Mesothelial cell of epicardium (in vitro differentiated cells): ENCODE measurements at places on chromosomes 7 and 10.

DNA sequence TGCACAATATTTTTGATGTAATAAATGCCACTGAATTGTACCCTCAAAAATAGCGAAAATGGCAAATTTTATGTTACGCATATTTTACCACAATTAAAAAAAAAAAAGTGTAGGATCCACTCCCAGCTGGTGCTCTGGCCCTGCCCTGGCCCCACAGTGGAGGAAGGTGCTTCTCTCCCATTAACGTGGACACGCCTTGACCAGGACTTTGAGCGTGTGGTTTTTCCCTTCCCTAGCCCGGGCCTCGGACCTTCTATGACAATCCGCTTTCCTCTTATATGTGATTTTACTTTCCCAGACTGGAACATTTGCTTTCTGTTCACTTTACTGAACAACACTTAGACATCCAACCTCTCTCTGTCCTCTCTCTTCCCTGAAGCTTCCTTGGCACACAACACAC, 29.7 kb upstream of the OCM start:
- no peak overlapping the region for H3K4me3 ChIP-seq
- DNase-seq: no peak
- no peaks in the 10 kb centered on the region for H3K27me3 ChIP-seq
- peaks cover 2% of the 10 kb centered on the region for H3K4me1 ChIP-seq
- no peak overlapping the region for H3K27ac ChIP-seq

GRCh38 chr10:47268696-47269095, 31.3 kb upstream of the GDF10 start:
- no peaks in the 10 kb centered on the region for H3K36me3 ChIP-seq
- no peaks in the 10 kb centered on the region for H3K4me1 ChIP-seq
- no peak overlapping the region for H3K27ac ChIP-seq
- H3K4me3 ChIP-seq: no peak overlapping the region
- no peak for DNase-seq

GRCh38 chr7:11751807-11752389, 80.1 kb downstream of the THSD7A start:
- H3K36me3 ChIP-seq: no peaks in the 10 kb centered on the region
- H3K27ac ChIP-seq: no peak overlapping the region
- no peak overlapping the region for H3K4me3 ChIP-seq
- H3K4me1 ChIP-seq: peaks cover 2% of the 10 kb centered on the region
- DNase-seq: no peak
- H3K27me3 ChIP-seq: no peaks in the 10 kb centered on the region

- no peaks in the 10 kb centered on the region for H3K36me3 ChIP-seq
- H3K27ac ChIP-seq: peak overlapping the region; percentile 85
- no peak overlapping the region for H3K4me3 ChIP-seq
- H3K27me3 ChIP-seq: no peaks in the 10 kb centered on the region
Observed at GRCh38 chr10:73888514-73888913, 14.2 kb upstream of the CAMK2G start.

DNA sequence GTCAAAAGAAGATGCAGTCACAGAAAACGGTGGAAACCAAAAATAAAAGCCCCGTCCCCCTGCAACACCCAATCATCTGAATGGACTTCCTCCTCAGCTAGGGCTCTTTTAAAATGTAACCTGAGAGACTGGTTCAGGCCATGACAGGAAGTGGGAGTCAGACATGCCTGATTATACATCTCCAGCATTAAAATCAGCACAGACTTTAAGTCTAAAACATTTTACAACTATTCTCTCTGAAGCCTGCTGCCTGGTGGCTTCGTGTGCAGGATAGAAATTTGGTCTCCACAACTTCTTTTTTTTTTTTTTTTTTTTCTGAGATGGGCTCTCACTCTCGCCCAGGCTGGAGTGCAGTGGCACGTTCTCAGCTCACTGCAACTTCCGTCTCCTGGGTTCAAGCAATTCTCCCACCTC, 30.3 kb downstream of the HACD1 start:
- peak overlapping the region; percentile 45 for H3K27ac ChIP-seq
- H3K27me3 ChIP-seq: no peaks in the 10 kb centered on the region
- H3K4me1 ChIP-seq: peaks cover 16% of the 10 kb centered on the region
- DNase-seq: no peak
- peaks cover 1% of the 10 kb centered on the region for H3K36me3 ChIP-seq

GRCh38 chr7:18520450-18521235, 25.1 kb downstream of the HDAC9 start:
- no peaks in the 10 kb centered on the region for H3K27me3 ChIP-seq
- no peaks in the 10 kb centered on the region for H3K36me3 ChIP-seq
- peaks cover 15% of the 10 kb centered on the region for H3K4me1 ChIP-seq
- no peak overlapping the region for H3K4me3 ChIP-seq

- peaks cover 7% of the 10 kb centered on the region for H3K36me3 ChIP-seq
- no peaks in the 10 kb centered on the region for H3K4me1 ChIP-seq
- no peak overlapping the region for H3K27ac ChIP-seq
- no peaks in the 10 kb centered on the region for H3K27me3 ChIP-seq
- H3K4me3 ChIP-seq: no peak overlapping the region
Observed at GRCh38 chr7:73968487-73968886, 59.5 kb upstream of the ELN start.

- no peaks in the 10 kb centered on the region for H3K36me3 ChIP-seq
- no peak overlapping the region for H3K4me3 ChIP-seq
- H3K27me3 ChIP-seq: no peaks in the 10 kb centered on the region
- no peak for DNase-seq
Observed at GRCh38 chr10:4652111-4653010, 173.6 kb upstream of the AKR1E2 start.

- peaks cover 3% of the 10 kb centered on the region for H3K36me3 ChIP-seq
- H3K4me3 ChIP-seq: no peak overlapping the region
- H3K27me3 ChIP-seq: no peaks in the 10 kb centered on the region
- peaks cover 44% of the 10 kb centered on the region for H3K4me1 ChIP-seq
- DNase-seq: no peak
Observed at GRCh38 chr7:20354610-20355528, 24.2 kb downstream of the ITGB8 start.

- no peaks in the 10 kb centered on the region for H3K36me3 ChIP-seq
- H3K27ac ChIP-seq: no peak overlapping the region
- no peak overlapping the region for H3K4me3 ChIP-seq
- DNase-seq: no peak
- H3K4me1 ChIP-seq: peaks cover 4% of the 10 kb centered on the region
- H3K27me3 ChIP-seq: peaks cover 99% of the 10 kb centered on the region
Observed at GRCh38 chr7:155356323-155357105, 58.8 kb downstream of the INSIG1 start.

DNA sequence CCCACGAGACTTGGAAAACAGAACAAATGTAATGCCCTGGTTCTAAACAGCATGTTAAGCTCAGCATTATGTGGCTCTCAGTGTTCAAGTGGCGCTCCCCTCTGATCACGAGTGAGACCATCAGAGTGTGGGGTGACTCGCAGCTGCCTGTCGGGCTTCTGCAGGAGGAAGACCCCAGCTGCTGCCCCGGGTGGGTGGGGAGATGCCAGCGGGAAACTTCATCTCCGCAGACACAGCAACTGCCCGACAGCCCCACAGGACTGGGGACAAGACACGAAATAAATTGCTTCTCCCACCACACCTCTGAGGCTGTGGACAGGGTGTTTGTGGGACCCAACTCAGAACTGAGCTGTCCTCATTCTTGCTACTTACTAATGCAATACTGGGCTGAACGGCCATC, 126.3 kb upstream of the KIF5B start:
- DNase-seq: no peak
- H3K27ac ChIP-seq: no peak overlapping the region
- no peaks in the 10 kb centered on the region for H3K27me3 ChIP-seq

- H3K4me3 ChIP-seq: no peak overlapping the region
- no peak overlapping the region for H3K27ac ChIP-seq
- H3K36me3 ChIP-seq: peaks cover 12% of the 10 kb centered on the region
- no peaks in the 10 kb centered on the region for H3K27me3 ChIP-seq
- peaks cover 15% of the 10 kb centered on the region for H3K4me1 ChIP-seq
Observed at GRCh38 chr10:89633484-89633883, 11.6 kb downstream of the PANK1 start.

- H3K36me3 ChIP-seq: peaks cover 5% of the 10 kb centered on the region
- no peak overlapping the region for H3K27ac ChIP-seq
- H3K4me3 ChIP-seq: no peak overlapping the region
- H3K27me3 ChIP-seq: peaks cover 2% of the 10 kb centered on the region
- no peak for DNase-seq
- no peaks in the 10 kb centered on the region for H3K4me1 ChIP-seq
Observed at GRCh38 chr7:75808106-75808505, 5.5 kb downstream of the CCL24 start.

DNA sequence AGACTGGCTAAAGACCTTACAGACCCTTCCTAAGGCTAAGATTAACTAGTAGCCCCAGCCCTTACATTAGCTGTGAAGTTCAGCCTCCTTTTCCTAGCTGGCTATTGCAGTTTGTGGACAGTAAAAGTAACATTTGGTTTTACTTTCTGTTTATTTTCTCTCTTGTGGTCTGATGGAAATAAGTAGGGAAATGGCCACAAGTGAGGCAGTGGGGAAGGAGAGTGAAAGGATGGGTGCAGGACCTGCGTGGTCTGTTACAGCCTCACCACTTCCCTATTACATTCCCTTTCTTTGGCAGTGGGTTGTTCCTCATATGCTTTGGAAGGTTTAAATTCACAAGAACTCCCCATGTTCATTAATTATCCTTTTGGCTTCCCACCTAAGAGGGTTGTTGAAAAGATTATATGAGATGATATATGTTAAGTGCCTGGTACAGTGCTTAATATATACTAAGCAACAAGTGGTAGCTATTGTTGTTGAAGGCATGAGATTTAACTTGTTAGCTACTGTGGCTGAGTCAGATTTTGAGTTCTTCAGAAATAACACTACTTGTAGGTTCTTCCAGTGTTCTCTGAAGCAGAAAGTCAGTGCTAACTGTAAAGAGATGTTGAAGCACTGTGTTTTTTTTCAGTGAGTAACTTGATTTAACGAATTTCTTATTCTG, 181.7 kb downstream of the ST7 start:
- H3K4me3 ChIP-seq: no peak overlapping the region
- H3K27me3 ChIP-seq: no peaks in the 10 kb centered on the region
- peaks cover 61% of the 10 kb centered on the region for H3K4me1 ChIP-seq

DNA sequence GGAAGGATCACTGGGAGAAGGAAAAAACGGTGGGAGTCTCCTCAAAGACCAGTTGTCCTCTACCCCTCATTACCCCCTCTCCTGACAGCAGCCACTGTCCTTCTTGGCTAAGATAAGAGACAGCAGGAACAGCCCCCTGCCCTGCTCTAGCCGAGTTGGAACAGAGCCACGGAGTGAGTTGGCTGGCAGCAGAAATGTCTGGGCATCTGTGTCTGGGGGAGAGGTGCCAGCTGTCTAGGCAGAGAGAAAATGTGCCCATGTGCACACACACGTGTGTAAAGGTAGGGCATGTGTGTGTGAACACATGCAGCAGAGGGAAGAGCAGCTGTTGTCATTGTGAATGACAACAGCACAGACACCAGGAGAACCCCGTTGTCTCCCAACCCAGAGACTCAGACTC, 9.4 kb upstream of the HILPDA start:
- no peak overlapping the region for H3K27ac ChIP-seq
- H3K4me3 ChIP-seq: no peak overlapping the region
- peaks cover 3% of the 10 kb centered on the region for H3K4me1 ChIP-seq
- DNase-seq: no peak
- H3K36me3 ChIP-seq: no peaks in the 10 kb centered on the region

- H3K4me3 ChIP-seq: no peak overlapping the region
- H3K27me3 ChIP-seq: no peaks in the 10 kb centered on the region
- H3K4me1 ChIP-seq: peaks cover 3% of the 10 kb centered on the region
- DNase-seq: no peak
- peaks cover 12% of the 10 kb centered on the region for H3K36me3 ChIP-seq
- H3K27ac ChIP-seq: no peak overlapping the region
Observed at GRCh38 chr10:59823111-59823510, 69.9 kb upstream of the MRLN start.

- H3K27ac ChIP-seq: peak overlapping the region; percentile 6
- peaks cover 44% of the 10 kb centered on the region for H3K4me1 ChIP-seq
Observed at GRCh38 chr7:159030490-159031134, 114.1 kb downstream of the VIPR2 start.
